ENCODE measurements at places on chromosomes 6 and 20. TPM values are rescaled to one million over a fixed set of nuclear protein-coding genes. Genes with fewer than 3 reads are reported as not detected.

C6orf141 gene
- 0.16 TPM for total RNA-seq

HCRTR2 gene
- not detected for total RNA-seq

BMP7 gene
- 17.7 TPM for total RNA-seq

PRDM13 gene
- total RNA-seq: not detected

HTR1E gene
- total RNA-seq: not detected

GPLD1 gene
- total RNA-seq: 1.3 TPM

HLA-A gene
- 272 TPM for total RNA-seq

ATAT1 gene
- 2.9 TPM for total RNA-seq

TGM2 gene
- total RNA-seq: 685 TPM

RRAGD gene
- total RNA-seq: 100 TPM

PNLDC1 gene
- total RNA-seq: not detected

ADGRF1 gene
- not detected for total RNA-seq

TUBB2A gene
- total RNA-seq: 28.9 TPM

DUSP15 gene
- total RNA-seq: 6.2 TPM

- H3K36me3 ChIP-seq: peaks cover 91% of the 10 kb centered on the region
- no peak for DNase-seq
- no peak overlapping the region for H3K27ac ChIP-seq
- no peak overlapping the region for H3K4me3 ChIP-seq
- no peaks in the 10 kb centered on the region for H3K27me3 ChIP-seq
These were observed 21.0 kb downstream of the APMAP start for GRCh38 chr20:24971376-24972101.

DNA sequence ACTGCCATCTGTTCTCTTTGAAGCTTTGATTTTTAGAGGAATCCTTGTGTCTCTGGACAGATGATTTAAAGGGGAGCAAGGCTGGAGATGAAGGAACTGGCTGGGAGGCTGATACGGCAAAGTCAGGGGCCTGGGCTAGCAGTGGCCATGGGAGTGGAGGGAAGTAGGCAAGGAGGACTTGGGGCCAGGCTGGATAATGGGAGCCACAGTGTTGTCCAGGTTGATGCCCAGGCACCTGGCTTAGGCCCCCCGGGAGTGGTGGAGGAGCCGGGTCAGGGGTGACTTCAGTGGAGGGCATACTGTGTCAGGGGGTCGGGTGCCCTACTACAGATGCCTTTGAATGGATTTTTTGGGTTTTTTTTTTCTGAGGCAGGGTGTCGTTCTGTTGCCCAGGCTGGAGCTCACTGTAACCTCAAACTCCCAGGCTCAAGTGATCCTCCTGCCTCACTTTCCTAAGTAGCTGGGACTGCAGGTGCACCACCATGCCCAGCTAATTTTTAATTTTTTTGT lies 45.0 kb downstream of the EFCAB8 start:
- no peak overlapping the region for H3K27ac ChIP-seq
- H3K27me3 ChIP-seq: no peaks in the 10 kb centered on the region
- no peaks in the 10 kb centered on the region for H3K4me1 ChIP-seq
- DNase-seq: no peak

DNA sequence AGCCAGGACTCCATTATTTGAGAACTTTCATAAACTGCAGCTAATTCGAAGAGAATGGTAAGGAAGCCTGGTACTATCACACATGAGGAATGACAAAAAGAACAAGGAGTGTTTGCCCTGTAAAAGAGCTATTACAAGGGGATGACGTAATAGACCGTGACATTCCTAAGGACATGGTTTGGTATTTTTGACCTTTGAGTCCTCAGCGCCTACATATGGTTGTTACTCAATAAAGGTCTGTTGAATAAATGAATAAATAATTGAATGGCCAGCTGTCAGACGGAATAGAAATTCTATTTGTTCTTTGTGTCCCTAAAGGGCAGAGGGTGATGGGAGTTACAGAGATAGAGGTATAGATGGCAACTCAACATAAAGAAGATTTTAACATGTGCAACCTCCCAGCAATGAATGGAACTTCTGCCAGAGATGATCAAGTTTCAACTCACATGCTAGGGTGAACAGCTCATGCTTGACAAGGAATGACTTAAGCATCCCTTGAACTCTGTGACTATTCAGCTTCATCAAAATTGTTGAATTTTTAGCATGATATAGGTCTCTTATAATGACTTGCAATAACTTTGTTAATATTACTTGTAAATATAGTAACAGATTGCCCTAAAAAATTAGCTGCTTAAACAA lies 115.4 kb downstream of the TENT5A start:
- no peaks in the 10 kb centered on the region for H3K27me3 ChIP-seq
- no peaks in the 10 kb centered on the region for H3K36me3 ChIP-seq
- no peak for DNase-seq
- no peaks in the 10 kb centered on the region for H3K4me1 ChIP-seq
- no peak overlapping the region for H3K4me3 ChIP-seq
- no peak overlapping the region for H3K27ac ChIP-seq

DNA sequence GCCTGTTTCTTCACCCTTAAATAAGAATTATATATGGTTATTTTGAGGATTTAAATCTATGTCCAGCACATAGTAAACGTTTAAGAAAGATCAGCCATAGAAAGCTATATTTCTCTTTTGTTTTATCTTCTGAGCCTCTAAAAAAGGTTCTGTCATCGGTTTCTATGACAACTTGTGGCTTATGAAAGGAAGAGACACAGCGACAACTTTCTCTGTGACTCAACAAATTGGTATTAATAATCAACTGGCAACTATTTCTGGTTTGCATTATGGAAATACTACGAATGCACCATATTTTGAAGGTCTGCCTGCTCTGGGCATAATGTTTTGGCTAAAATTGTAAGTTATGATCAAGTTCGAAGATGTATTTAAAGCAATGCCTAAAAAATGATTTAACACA lies 751.0 kb downstream of the CD109 start:
- no peak for DNase-seq
- H3K27me3 ChIP-seq: no peaks in the 10 kb centered on the region
- no peak overlapping the region for H3K27ac ChIP-seq
- no peaks in the 10 kb centered on the region for H3K4me1 ChIP-seq

GRCh38 chr6:104409913-104410312 lies 449.8 kb downstream of the HACE1 start:
- H3K4me1 ChIP-seq: no peaks in the 10 kb centered on the region
- no peak overlapping the region for H3K4me3 ChIP-seq
- no peak overlapping the region for H3K27ac ChIP-seq
- H3K27me3 ChIP-seq: no peaks in the 10 kb centered on the region

GRCh38 chr6:106757267-106757666 lies 127.9 kb downstream of the QRSL1 start:
- no peak overlapping the region for H3K4me3 ChIP-seq
- no peaks in the 10 kb centered on the region for H3K36me3 ChIP-seq
- no peak overlapping the region for H3K27ac ChIP-seq
- no peaks in the 10 kb centered on the region for H3K4me1 ChIP-seq
- H3K27me3 ChIP-seq: no peaks in the 10 kb centered on the region
- DNase-seq: no peak

DNA sequence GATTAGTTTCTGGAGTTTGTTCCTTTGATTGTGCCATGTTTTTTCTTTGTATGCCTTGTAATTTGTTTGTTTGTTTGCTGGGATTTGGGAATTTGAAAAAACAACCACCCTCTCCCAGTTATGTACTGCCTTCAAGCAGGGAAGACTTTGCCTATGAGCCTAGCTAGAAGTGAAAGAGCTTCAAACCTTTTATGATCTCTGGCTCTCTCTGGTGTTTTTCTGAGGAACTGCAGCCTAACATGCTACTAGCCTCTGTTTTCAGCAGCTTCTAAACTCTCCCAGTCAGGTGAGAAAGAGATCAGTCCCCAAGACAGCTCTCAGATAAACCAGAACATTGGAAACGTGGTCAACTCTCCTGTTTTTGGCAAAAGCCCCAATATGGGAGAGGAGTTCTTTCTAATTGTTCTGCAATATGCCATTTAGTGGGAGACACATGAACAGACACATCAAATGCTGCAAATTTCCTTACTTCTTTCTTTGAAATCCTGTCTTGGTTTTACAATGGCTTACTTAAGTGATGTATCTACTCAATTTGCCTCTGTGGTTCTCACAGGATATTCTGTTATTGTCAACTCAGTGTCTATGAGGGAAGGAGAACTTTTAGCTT lies 58.9 kb upstream of the SERINC1 start:
- H3K27me3 ChIP-seq: peaks cover 6% of the 10 kb centered on the region
- no peak overlapping the region for H3K4me3 ChIP-seq
- no peak for DNase-seq
- no peaks in the 10 kb centered on the region for H3K36me3 ChIP-seq

DNA sequence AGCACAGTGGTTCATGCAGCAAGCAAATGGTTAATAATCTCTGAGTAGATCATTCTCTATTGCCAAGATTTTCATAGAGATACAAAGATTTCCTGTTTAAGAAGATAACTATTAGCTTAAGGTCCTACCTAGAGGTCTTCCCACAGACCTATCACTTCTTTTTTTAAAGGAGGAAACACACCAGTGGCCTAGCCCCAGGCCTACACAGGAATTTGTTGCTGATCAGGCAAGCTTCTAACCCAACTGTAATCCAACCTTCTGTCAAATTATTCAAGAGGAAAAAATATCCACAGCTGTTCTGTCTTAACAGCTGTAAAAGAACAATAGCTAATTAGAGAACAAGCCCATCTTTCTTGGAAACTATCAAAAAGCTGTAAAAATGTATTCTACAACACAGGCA lies 332.8 kb downstream of the BTBD9 start:
- no peaks in the 10 kb centered on the region for H3K27me3 ChIP-seq
- H3K4me3 ChIP-seq: no peak overlapping the region
- no peaks in the 10 kb centered on the region for H3K36me3 ChIP-seq
- peaks cover 18% of the 10 kb centered on the region for H3K4me1 ChIP-seq
- H3K27ac ChIP-seq: no peak overlapping the region

- H3K4me3 ChIP-seq: no peak overlapping the region
- DNase-seq: no peak
- no peaks in the 10 kb centered on the region for H3K27me3 ChIP-seq
- H3K4me1 ChIP-seq: no peaks in the 10 kb centered on the region
- peaks cover 49% of the 10 kb centered on the region for H3K36me3 ChIP-seq
These were observed 42.4 kb downstream of the DHX35 start for GRCh38 chr20:39004508-39004907.

DNA sequence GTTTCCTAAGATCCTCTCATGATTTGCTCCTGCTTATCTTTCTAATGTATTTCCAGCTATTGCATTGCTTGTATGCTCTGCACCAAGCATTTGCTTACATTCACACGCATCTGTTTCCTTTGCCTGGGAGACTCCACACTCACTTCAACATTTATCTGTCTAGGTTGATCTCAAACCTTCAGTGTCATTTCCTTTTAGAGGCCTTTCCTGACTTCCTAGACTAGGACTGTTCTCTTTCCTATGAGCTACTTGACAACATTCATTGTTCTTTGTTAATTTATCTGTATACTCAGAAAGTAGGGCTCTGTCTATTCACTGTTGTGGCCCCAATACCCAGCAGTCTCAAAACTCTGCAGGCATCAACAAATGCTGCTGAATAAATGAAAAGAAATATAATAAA lies 84.4 kb downstream of the WASF1 start:
- H3K27ac ChIP-seq: no peak overlapping the region
- no peaks in the 10 kb centered on the region for H3K27me3 ChIP-seq
- H3K36me3 ChIP-seq: no peaks in the 10 kb centered on the region
- no peak overlapping the region for H3K4me3 ChIP-seq

DNA sequence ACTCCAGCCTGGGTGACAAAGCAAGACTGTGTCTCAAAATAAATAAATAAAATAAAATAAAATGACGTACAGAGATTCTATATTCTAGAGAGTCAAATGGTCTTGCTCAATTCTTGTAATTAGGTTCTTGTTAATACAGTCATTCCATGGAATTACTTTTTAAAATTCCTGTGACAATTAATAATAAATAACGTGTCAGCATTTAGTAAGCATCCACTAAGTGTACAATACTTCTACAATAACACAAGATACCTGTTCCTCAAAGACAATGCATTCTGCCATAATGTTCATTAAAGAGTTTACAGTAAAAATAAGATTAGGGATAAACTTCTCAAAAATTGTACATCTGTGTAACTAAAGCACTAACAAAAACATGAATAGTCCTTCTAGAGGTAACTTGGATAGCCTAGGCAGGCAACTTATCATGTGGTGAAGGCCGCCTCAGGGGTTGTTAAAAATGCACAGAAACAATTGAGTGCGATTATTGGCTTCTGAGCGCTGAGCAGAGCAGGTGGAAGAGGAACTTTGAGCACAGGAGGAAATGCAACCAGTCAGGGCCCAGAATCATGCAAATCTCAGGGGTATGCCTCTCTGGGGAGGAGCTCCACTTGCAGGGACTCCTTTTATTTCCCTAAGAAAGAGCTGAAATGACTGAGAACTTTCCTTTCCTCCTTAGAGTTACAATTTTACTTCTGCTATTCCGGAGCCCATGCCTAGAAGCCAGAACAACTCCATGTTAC lies 37.1 kb downstream of the QRSL1 start:
- no peak overlapping the region for H3K4me3 ChIP-seq
- H3K27ac ChIP-seq: no peak overlapping the region
- no peaks in the 10 kb centered on the region for H3K4me1 ChIP-seq

GRCh38 chr6:141117874-141118273 lies 1014.9 kb upstream of the GJE1 start:
- H3K27me3 ChIP-seq: no peaks in the 10 kb centered on the region
- DNase-seq: no peak
- H3K36me3 ChIP-seq: no peaks in the 10 kb centered on the region

DNA sequence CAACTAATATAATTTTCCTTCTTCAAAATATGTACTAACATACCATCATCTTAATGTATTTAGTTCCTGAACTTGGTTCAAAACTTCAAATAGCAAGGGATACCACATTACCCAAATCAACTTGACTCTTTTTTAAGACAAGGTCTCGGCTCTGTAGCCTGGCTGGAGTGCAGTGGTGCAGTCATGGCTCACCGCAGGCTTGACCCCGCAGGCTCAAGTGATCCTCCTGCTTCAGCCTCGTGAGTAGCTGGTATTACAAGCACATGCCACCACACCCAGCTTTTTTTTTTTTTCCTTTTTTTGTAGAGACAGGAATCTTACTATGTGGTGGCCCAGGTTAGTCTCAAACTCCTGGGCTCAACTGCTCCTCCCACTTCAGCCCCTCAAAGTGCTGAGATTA lies 55.9 kb upstream of the LYRM2 start:
- DNase-seq: no peak
- peaks cover 15% of the 10 kb centered on the region for H3K4me1 ChIP-seq
- H3K4me3 ChIP-seq: no peak overlapping the region
- no peaks in the 10 kb centered on the region for H3K27me3 ChIP-seq
- peaks cover 100% of the 10 kb centered on the region for H3K36me3 ChIP-seq

GRCh38 chr20:4665591-4665990 lies 56.1 kb upstream of the PRND start:
- no peak overlapping the region for H3K4me3 ChIP-seq
- DNase-seq: no peak
- no peaks in the 10 kb centered on the region for H3K27me3 ChIP-seq
- H3K36me3 ChIP-seq: no peaks in the 10 kb centered on the region

DNA sequence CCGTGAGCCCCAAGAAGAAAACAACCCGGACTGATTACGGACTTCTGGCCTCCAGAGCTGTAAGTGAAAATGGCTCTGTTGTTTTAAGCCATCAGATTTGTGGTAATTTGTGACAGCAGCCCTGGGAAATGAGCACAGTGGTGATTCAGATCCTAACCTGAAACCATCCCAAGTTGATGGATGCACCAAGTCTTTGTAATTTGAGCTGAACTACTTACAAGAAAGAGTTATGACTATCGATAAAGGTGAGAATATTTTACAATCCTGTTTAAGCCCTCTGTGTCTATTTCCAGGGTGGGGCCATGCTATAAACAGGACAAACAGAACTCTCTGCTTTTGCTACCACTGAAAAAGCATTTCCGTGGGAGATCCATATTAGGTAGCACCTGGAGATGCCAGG lies 19.1 kb upstream of the RIN2 start:
- no peak overlapping the region for H3K27ac ChIP-seq
- no peak overlapping the region for H3K4me3 ChIP-seq
- no peaks in the 10 kb centered on the region for H3K27me3 ChIP-seq
- no peaks in the 10 kb centered on the region for H3K36me3 ChIP-seq
- peaks cover 28% of the 10 kb centered on the region for H3K4me1 ChIP-seq
- no peak for DNase-seq

GRCh38 chr20:4008026-4008413 lies 7.3 kb downstream of the RNF24 start:
- H3K4me1 ChIP-seq: peaks cover 16% of the 10 kb centered on the region
- no peak overlapping the region for H3K27ac ChIP-seq
- H3K27me3 ChIP-seq: no peaks in the 10 kb centered on the region
